ENCODE measurements at places on chromosomes 6 and 20.

DNA sequence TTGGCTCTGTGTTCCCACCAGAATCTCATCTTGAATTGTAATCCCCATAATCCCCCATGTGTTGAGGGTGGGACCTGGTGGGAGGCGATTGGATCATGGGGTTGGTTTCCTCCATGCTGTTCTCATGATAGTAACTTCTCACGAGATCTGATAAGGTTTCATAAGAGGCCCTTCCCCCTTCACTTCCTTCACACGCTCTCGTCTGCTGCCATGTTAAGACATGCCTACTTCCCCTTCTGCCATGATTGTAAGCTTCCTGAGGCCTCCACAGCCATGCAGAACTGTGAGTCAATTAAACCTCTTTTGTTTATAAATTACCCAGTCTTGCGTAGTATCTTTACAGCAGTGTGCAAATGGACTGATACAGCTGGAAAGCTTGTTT is 90.0 kb downstream of the ELOVL5 start:
- no peak for DNase-seq

DNA sequence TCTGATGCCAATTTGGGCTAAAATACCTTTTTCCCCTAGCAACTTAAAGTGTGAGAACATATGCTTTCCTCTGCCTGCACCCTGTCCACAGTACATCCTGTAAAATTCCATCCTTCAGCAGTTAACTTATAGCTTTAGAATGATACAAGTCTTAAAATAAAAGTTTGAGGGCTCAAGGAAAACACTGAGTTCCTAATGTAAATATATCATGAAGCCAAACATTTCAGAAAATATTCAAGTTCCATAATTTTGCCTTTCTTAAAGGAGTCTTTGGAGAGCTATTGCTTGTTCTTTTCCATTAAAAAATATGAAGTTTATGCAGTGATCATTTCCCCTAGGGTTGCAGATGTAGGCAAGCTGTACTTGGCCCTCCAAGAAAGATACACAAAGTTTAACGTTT is 303.8 kb downstream of the COL12A1 start:
- no peak for DNase-seq

DNA sequence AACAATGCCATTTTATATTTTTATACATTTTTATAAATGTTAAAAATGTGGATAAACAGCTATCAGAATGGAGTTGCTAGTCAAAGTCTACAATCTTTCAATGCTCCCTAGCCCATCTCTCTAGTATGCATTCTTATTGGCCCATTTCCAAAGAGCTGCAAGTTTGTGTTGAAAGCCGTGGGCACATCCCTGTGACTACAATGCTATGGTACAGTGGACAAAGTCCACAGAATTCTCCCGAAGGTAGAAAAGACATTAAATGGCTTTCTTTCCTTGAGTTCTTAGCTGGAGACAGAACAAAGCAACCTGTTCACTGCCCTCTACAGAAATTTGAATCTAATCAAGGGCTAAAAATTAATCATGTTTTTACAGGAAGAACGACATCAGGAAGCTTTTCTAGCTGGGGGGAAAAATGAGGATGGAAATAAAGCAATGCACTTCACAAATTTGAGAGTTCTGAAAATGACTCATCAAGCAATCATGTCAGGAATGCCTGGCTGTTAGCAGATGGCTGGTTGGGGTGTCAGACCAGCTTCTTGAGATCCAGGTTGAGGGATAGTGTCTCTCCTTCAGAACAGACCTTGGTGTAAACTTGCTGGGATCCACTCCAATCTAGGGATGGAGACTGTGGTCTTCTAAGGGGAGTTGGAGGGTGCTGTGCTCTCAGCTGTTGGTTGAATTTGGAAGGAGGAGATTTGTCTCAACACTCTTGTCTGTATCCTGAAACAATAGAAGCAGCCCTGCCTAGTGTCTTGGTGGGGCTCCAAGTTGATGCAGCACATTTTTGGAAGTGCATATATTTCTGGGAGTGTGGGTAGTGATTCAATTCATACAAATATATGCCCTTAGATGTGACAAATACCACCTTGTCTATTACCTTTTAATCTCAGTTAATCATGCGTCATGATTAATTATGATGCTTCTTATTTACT is 143.4 kb upstream of the PHACTR1 start:
- no peak for DNase-seq

DNA sequence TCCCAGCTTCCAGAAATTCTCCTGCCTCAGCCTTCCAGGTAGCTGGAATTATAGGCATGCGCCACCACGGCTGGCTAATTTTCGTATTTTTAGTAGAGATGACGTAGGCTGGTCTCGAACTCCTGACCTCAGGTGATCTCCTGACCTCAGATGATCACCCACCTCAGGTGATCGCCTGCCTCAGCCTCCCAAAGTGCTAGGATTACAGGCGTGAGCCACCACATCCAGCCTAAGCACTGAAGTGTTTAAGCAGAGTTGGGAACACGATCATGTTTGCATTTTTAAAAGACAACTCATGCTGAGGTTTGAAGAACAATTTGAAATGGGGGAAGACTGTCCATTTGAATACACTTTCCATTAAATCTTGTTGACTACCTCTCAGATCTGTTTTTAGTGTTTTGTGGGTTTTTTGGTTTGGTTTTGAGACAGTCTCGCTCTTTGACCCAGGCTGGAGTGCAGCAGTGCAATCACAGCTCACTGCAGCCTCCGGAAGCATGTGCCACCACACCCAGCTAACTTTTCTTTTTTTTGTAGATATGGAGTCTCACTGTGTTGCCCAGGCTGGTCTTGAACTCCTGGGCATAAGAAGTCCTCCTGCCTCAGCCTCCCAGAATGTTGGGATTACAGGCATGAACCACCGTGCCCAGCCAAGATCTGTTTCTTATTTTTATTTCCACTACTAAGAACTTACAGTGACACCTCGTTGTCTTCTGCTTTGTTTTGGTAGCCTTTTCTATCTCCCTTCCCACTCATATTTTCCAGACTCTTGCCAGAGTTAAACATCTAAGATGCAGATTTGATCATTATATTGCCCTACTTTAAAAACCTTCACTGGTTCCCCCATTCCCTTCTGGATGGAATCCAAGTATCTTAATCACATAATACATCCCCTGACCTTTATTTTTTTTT is 5.5 kb downstream of the CASP8AP2 start:
- peak; percentile 6 for DNase-seq

GRCh38 chr20:56418385-56418861 is 6.4 kb downstream of the CASS4 start:
- no peak for DNase-seq

GRCh38 chr20:9256393-9256792 is 187.5 kb downstream of the PLCB4 start:
- no peak for DNase-seq

DNA sequence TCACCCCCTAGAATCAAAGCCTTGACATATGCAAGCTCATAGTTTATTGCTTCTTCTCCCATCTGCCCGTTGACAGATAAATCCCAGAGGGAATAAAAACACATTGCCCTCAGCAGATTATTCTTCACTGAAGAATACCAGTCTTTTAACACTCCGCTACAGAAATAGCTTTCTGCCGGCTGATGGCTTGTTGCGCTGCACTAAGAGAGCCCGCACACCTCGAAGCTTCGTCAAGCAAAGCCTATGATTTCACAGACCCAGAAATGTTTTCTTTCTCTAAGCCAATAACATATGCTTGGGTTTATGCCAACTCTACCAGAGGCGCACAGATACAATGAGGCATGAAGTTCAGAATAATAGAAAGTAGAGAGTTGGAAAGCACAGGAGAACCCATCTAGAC is 208.9 kb upstream of the FOXQ1 start:
- DNase-seq: no peak

- DNase-seq: no peak
Measured at GRCh38 chr6:89750338-89750737, 69.3 kb downstream of the MDN1 start.

DNA sequence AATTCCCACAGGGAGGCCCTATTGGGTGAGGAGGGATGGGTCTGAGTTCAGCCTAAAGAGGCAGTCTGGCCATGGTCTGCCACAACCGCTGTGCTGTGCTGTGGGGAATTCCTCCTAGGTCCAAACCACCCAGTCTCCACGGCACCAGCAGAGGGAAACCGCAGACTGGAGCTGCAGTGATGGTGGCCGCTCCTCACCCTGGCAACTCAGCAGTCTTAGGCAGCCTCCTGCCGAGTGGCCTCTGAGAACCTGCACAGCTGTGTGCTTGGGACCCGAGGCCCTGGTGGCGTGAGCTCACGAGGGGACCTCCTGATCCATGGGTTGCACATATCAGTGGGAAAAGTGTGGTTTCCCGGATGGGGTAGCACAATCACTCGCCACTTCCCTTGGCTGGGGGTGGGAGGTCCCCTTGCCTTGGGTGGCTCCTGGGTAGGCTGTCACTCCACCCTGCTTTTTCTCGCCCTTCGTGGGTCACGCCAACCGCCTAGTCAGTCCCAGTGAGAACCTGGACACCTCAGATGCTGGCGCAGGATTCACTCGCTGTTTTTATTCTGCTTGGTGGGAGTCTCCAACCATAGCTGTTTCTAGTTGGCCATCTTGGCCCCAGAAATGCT is 242.2 kb downstream of the CDH26 start:
- no peak for DNase-seq

GRCh38 chr6:161162722-161163121 is 111.1 kb downstream of the AGPAT4 start:
- DNase-seq: no peak

- no peak for DNase-seq
Measured at GRCh38 chr20:13054011-13054410, 45.2 kb downstream of the SPTLC3 start.

DNA sequence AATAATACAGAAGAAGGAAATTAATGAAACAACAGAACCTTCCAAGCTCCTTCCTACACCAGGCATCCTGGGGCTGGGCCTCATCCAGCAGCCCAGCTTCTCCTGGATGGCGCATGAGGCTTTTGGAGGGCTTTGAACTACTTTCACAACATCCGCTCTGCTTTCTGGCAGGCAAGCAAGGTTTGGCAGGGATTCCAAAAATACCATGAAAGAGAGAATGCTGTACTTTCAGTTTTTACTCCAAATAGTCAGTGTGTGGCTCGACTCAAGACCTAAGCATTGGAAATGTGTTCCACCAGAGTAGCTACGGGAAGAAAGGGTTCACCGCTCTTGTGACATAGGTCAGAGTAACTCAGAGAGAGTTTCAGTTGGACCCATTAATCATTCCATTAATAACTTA is 125.4 kb downstream of the OPRM1 start:
- no peak for DNase-seq

DNA sequence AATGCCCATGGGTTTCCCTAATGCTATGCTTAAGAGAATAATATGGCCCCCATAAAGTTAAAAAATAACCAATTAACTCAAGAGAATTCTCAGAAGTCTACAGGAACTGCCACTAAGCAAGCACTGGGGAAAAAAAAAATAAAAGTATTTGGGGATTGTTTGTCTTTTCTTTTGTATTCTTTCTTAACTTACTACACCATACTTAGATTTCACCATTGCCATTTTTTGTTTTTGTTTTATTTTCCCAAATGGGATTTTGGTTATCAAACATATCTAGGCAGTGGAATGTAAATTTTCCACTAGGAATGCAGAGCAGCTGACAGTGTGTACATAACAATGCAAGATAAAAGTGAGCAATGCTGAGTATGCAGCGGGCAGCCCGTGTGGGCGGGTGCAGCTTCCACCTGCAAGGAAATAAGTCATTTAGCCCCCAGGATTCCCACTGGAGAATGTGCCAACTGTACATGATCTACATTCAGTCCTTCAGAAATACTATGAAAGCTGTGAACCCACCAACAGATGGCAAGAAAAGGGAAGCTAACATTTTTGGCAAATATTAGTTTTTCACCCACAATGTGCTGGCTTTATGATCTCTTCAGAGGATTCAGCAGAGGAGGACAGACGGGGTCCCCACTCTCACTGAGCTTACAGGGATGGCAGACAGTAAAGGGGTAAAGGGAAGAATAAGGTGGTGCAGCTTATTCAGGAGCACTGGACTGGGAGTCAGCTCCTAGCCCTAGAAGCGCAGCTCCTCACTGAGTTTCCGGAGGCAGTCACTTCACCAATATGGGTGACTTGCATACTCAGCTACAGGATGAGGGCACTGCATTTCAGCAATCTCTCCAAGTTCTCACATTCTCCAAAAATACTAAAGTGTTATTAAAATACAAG is 44.4 kb downstream of the DCDC2 start:
- DNase-seq: no peak

- no peak for DNase-seq
Measured at GRCh38 chr20:1734269-1734858, 76.8 kb upstream of the SIRPG start.

DNA sequence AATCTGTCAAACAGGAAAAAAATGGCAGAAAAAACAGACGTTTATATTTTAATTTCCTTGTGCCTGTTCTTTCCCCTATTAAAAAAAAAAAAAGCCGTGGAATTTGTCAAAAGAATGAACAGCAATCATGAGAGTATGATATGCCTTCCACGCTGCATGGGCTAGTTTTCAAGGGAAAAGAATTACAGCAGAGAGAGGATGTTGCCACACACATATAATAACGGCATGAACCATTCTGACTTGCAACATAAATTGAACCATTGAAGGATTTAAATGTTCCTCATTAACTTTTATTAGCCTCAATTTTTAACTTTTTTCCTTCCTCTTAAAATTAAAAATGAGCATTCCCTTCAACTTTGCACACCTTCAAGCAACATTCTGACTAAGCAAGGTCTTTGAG is 301.8 kb downstream of the FOXC1 start:
- DNase-seq: no peak

GRCh38 chr6:96990462-96990861 is 65.9 kb downstream of the KLHL32 start:
- no peak for DNase-seq

DNA sequence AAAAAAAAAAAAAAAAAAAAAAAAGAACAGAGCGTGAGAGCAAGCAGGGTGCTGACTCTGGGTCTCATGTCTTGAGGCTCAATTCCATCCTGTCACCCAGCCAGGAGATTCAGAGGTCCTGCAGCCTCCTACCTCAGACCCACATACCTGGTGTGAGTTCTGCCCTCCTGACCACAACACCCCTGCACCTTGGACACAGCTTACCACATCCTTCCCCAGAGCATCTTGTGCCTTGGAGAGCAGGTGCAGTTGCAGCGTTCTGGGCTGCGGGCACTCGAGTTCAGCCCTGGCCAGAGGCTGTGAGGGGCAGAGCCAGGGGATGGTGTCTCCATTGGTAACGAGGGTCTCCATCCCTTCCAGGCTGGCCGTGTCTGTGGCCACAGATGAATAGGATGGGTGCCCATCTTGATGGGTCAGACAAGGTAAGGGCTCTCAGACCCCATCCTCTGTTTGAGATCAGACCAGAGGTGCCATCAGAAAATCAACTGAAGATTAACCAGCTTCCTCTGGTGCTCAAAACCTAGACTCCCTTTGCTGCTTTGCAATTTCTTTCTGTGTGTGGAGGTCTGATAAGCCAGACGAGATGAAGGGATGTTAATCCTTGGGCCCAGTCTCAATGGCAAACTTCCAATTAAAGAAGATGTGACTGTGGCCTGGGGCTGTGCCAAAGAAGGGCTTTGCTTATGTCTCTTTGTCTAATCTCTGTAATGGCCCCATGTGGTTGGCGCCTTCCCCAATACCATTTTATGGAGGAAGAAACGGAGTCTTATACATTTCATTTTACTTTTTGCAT is 14.7 kb upstream of the ZNF831 start:
- DNase-seq: no peak

All from stimulated activated CD4-positive, alpha-beta T cell treated with anti-CD3 and anti-CD28 coated beads, TNF-alpha, amount 100 ng/mL, for 4 hours (primary cell).